NCI-H2081 (cell line): ENCODE measurements at places on chromosomes 3 and 15.

GRCh38 chr3:106067711-106068110 lies 198.9 kb upstream of the CBLB start:
- no peak for DNase-seq

DNA sequence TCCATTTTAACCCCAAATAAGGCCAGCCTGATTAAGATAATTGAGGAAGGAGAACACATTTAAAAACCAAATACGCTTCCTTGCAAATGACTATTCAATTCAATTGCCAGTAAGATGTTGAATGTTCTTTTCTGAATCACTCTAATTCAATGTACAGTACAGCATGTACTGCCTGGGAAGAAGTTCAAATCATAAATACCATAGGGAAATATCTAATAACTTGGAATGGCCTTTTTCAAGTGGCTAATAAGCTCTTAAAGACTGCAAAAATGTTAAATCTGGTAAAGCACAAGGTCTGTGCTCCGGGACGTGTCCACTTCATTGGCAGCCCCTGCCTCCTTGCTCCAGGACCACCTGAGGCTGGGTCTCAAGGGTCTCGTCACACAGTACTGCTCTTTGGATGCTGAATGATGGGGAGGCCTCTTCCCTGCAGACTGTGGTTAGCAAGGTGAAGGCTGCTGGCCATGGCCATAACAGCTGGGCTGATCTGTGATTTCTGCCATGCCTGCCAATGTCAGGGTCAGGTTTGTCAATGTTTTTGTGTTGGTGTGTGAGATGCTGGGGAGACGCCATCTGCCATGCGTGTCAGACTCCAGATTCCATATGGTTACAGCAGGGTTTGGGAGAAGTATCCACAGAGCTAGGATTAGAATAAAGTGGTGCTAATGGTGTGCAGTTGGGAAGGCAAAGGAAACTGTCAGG lies 300.5 kb downstream of the ADAMTS17 start:
- no peak for DNase-seq

DNA sequence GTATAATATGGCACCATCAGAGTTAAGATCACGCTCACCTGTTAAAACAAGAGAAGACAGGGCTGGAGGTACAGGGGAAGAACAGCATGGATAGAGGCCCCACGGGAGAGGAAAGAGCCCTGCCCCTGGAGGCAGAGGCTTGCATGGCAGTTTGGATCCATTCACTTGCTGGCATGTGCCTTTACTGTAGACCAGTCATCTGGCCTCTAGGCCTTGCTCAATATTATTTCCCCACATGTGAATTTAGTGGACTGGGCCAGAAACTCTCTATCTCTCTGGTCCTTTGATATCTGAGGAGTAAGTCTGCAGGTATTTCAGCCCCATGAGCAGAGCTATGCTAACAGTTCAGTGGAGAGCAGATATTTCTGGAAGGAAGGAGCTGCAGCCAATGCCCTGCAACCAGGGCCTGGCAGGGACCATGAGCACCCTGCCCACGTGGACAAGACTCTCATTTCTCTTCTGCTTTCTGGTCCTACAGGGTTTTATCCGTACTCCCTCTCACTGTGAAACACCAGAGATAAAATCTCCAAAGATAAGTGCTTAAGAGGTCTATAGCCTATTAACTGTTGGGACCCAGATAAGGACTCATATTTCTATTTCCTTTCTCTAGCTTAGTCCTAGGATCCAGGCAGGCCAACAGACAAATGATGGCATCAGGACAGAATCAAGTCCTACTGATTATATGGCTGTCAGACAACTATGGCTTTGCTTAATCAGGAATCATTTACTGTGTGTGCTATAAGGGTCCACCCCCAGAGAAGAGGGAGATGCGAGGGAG lies 65.0 kb downstream of the CLDN11 start:
- DNase-seq, result no peak

- DNase-seq, result peak; percentile 90
Observed at GRCh38 chr3:195451373-195452015, 8.7 kb upstream of the ACAP2 start.

- no peak for DNase-seq
Observed at GRCh38 chr3:20752416-20752815, 566.4 kb upstream of the SGO1 start.

GRCh38 chr15:59764775-59765174 lies 75.7 kb upstream of the BNIP2 start:
- no peak for DNase-seq

- no peak for DNase-seq
Observed at GRCh38 chr3:13844911-13845310, 35.0 kb downstream of the WNT7A start.

- peak; percentile 48 for DNase-seq
Observed at GRCh38 chr3:184040010-184040409, 8.5 kb downstream of the HTR3D start.

DNA sequence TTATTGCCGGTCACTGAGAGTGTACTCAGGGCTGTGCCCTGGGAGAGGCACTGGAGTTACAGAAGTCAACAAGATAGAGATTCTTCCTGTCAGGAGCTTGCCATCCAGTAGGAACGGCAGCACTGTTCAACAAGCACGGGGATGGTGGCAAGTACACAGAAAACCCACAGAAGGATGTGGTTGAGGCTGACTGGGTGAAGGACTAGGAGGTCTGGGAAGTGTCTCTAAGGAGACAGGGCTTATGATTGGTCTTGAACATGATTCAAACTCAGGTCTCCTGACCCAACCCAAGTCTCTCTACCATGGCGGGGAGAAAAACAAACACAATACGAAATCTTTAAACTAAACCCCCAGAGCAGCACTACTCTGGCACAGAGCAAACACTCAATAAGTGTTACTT lies 37.6 kb downstream of the ERICH6 start:
- no peak for DNase-seq

GRCh38 chr3:48770192-48770502 lies 53.1 kb upstream of the IP6K2 start:
- no peak for DNase-seq

GRCh38 chr15:45026651-45027190 lies 3.7 kb downstream of the SORD start:
- DNase-seq, result no peak

DNA sequence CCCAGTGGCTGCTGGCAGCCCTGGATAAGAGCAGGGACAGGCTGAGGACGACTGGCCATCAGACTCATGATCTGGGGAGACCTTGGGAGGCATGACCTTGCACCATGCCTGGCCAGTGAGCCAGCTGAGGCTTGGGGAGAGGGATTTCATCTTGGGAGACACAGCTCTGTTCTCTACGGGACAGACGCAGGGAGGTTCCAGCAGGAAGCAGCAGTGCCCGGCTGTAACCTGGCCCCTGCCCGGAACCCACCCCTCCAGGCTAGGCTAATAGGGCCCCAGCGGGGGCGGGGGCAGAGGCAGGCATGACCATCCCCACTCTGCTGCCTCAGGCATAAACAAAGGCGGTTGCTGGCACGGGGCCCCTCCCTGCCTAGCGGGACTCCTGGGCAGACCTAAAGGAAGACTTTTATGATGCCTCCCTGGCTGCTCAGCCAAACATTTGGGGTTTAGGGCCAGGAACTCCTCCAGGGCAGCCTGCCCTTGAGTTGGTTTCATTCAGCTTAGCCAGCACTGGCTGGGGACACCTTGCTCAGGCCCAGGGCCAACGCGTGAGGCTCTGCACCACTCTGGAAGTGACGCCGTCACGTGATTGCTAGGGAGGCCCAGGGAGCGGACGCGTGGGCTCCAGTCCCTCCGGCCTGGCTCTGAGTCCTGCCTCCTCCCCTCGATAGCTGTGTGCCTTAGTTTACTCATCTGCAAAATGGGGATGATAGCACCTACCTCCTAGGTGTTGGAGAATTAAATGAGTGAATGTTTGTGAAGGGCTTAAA lies 27.6 kb downstream of the HDAC11 start:
- DNase-seq, result no peak

DNA sequence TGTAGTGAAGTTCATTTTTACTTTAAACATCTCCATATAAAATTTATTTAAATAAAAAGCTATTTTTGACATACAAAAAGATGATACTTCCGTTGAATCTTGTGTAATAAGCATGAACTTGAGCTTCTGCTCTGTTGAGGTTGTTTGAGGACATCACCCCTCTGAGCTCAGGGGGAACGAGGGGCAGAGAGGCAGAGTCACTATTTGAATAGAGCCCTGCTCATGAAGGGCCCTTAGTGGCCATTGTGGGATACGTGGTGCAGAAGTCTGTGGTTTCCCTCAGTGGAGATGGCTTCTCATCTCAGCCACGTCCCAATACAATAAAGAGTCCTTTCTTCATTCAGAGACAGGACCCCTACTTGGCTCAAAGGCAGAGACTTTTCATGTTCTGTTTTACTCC lies 10.6 kb downstream of the CEMIP start:
- no peak for DNase-seq

DNA sequence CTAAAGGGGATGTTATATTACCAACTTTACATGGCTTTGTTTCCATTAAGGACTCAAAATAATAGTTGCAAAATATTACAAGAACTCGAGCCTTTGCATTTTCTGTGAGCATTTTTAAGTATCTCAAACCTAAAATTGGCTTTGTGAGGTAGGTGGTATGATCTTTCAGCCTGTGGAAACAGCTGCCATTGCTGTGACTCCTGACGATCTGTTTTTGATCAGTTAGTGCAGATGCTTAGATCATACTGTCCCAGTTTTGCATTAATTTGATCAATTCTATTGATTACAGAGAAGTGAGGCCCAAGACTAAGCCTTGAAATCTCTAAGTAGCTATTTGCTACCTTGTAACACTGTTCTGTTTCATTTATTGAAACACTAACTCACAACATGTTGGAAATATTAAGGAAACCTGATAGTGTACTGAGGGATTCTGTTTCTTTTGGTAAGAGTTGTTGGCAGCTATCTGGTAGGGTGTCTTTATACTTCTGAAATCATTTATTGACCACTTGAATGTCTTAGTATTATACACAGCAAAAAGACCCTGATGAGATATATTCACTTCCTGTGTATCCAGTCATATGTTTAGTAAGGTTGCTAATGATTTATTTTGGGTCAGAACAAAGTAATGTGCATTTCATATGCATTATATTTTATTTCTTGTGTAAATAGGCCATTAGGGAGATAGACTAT lies 14.8 kb downstream of the SKIL start:
- no peak for DNase-seq

DNA sequence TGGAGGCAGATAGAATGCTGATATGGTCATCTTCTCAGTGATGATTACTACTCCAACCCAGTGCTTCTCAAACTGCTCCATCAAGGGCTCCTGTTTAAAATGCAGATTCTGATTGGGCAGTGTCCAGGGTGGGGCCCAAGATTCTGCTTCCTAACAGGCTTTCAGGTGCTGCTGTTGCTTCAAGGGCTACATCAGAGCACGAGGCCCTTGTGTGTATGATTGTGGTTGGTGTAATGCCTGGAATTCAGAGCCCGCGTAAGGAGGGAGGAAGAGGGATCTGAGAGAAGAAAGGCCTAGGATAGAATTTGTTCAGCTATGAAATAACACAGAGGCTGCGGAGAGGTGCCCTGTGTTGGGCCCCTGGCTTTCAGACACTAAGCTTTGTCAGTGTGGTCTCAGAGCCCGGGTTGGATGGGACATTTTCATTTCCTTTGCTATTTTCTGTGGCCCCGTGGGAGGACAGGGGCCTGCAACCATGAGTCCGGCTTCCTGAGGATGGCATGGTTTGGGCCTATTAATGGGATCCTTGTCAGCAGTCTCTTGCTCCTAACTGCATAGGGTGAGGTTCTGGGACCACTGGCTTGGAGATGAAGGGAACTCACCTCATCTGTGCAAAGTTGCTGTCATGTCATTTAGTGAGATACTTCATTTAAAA lies 53.0 kb downstream of the ATP1B3 start:
- DNase-seq, result no peak
